Activated CD4-positive, alpha-beta T cell treated with anti-CD3 and anti-CD28 coated beads for 36 hours (primary cell): ENCODE measurements at places on chromosomes 1 and 21. TPM values are rescaled to one million over a fixed set of nuclear protein-coding genes. Genes with fewer than 3 reads are reported as not detected.

The C1orf21 gene
- total RNA-seq = 6.1 TPM

The BTG3 gene
- total RNA-seq = 38.3 TPM

The TAS1R1 gene
- total RNA-seq = 0.07 TPM

The PDZK1 gene
- not detected for total RNA-seq

The KIRREL1 gene
- total RNA-seq = 0.25 TPM
